Naive thymus-derived CD4-positive, alpha-beta T cell (primary cell): ENCODE measurements at places on chromosomes 16 and 17. TPM values are rescaled to one million over a fixed set of nuclear protein-coding genes. Genes with fewer than 3 reads are reported as not detected.

The KRTAP4-1 gene
- not detected for polyA plus RNA-seq

The SYNGR2 gene
- 94.6 TPM for polyA plus RNA-seq

The TPSD1 gene
- not detected for polyA plus RNA-seq

The RHBDF2 gene
- 2.9 TPM for polyA plus RNA-seq

The C17orf67 gene
- polyA plus RNA-seq = 1.1 TPM

The SOX15 gene
- not detected for polyA plus RNA-seq

The GINS3 gene
- 3.6 TPM for polyA plus RNA-seq

The MT1A gene
- polyA plus RNA-seq = not detected

The CEP112 gene
- not detected for polyA plus RNA-seq

The CDYL2 gene
- 0.61 TPM for polyA plus RNA-seq

The CLDN9 gene
- polyA plus RNA-seq = not detected

The KCNG4 gene
- polyA plus RNA-seq = not detected

The CIBAR2 gene
- not detected for polyA plus RNA-seq

The SOX9 gene
- polyA plus RNA-seq = not detected

The CTRB2 gene
- polyA plus RNA-seq = not detected

The GCGR gene
- polyA plus RNA-seq = not detected

The CFAP97D1 gene
- not detected for polyA plus RNA-seq

The FBXO39 gene
- 0.38 TPM for polyA plus RNA-seq

The RTN4RL1 gene
- polyA plus RNA-seq = 0.21 TPM
